ENCODE measurements at places on chromosomes 11 and 22. TPM values are rescaled to one million over a fixed set of nuclear protein-coding genes. Genes with fewer than 3 reads are reported as not detected.

The DKK3 gene
- total RNA-seq: 1.5 TPM

The GRM5 gene
- total RNA-seq: not detected

The FUT4 gene
- total RNA-seq: 6.5 TPM

The OR8G5 gene
- not detected for total RNA-seq

The TBX10 gene
- total RNA-seq: not detected

The TREH gene
- total RNA-seq: not detected

GRCh38 chr11:73996161-73996747, 12.6 kb downstream of the UCP3 start:
- DNase-seq: no peak
- H3K27me3 ChIP-seq: no peaks in the 10 kb centered on the region
- peak overlapping the region; percentile 34 for H3K4me3 ChIP-seq
- no peaks in the 10 kb centered on the region for H3K36me3 ChIP-seq
- H3K4me1 ChIP-seq: peaks cover 56% of the 10 kb centered on the region

DNA sequence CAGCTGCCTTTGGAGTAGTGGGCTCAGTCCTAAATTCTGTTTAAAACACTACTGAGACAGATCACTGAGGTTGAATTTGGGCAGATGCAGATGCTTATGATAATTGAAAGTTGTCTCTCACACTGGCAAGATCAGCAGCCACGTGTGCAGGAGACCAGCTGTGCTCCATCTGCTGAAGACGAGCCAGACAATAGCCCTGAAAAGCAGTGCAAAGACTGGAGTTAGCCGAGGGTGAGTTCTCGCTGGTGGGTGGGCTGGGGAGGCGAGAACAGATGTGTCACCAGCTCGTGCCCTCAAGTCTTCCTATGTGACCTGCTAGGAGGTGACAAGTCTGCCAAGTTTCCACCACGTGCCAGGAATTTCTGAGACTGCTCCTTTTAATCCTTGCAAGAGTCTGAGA, 661.3 kb upstream of the B3GAT1 start:
- H3K27ac ChIP-seq: no peak overlapping the region
- H3K36me3 ChIP-seq: no peaks in the 10 kb centered on the region
- H3K4me3 ChIP-seq: no peak overlapping the region
- H3K4me1 ChIP-seq: no peaks in the 10 kb centered on the region
- no peak for DNase-seq
- no peaks in the 10 kb centered on the region for H3K27me3 ChIP-seq

DNA sequence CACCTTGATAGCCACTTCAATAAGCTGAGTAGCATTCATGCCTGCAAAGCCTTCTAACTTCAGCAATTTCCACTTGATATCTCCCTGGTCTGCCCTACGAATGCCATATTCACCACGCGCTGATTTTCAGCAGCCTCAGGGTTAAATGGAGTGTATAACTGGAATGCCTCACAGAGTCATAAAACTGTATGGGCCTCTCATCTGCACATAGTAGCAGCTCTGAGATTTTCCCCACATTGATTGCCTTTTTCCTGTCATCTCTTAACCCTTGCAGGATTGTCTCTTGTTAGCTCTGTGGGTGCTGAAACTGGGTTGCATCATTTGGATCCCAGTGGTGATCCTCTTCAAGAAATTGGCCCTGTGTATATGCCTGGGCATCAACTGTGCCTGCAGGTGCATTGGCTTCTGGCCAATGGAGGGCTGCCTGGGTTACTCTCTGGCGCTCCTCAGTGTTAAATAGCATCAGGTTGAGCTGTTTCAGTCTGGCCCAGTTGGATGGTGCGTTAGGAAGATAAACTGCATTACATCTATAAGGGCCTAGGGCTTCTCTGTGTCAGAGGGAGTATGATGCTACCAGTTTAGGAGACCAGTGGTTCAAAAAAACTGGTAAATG, 17.4 kb upstream of the GLYATL1 start:
- no peak overlapping the region for H3K4me3 ChIP-seq
- no peak for DNase-seq
- H3K27me3 ChIP-seq: no peaks in the 10 kb centered on the region
- H3K4me1 ChIP-seq: peaks cover 3% of the 10 kb centered on the region
- no peaks in the 10 kb centered on the region for H3K36me3 ChIP-seq
- no peak overlapping the region for H3K27ac ChIP-seq

DNA sequence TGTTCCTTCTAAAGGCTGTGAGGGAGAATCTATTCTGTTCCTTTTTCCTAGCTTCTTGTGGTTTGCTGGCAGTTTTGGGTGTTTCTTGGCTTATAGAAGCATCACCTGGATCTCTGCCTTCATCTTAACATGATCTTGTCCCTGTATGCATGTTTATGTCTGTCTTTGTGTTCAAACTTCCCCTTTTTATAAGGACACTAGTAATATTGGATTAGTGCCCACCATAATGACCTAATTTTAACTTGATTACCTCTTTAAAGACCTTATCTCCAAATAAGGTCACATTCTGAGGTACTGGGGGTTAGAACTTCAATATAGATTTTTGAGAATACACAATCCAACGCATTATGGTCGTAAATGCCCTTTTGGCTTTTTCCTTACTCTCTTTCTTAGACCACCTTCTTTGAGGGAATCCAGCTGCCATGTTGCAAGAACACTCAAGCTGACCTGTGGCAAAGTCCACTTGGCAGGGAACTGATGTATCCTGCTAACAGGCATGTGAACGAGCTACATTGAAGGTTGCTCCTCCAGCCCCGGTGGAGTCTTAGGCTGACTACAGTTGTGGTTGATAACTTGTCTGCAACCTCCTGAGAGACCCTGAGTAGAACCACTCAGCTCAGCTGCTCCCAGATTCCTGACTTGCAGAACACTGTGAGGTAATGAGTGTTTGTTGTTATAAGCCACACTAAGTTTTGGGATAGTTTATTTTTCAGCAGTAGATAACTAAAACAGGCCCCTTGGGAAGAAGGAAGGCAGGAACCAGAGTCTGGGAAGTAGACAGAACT, 127.1 kb upstream of the OR9Q1 start:
- H3K27me3 ChIP-seq: peaks cover 6% of the 10 kb centered on the region
- no peaks in the 10 kb centered on the region for H3K36me3 ChIP-seq
- H3K4me3 ChIP-seq: no peak overlapping the region
- H3K4me1 ChIP-seq: no peaks in the 10 kb centered on the region
- no peak overlapping the region for H3K27ac ChIP-seq
- DNase-seq: no peak

DNA sequence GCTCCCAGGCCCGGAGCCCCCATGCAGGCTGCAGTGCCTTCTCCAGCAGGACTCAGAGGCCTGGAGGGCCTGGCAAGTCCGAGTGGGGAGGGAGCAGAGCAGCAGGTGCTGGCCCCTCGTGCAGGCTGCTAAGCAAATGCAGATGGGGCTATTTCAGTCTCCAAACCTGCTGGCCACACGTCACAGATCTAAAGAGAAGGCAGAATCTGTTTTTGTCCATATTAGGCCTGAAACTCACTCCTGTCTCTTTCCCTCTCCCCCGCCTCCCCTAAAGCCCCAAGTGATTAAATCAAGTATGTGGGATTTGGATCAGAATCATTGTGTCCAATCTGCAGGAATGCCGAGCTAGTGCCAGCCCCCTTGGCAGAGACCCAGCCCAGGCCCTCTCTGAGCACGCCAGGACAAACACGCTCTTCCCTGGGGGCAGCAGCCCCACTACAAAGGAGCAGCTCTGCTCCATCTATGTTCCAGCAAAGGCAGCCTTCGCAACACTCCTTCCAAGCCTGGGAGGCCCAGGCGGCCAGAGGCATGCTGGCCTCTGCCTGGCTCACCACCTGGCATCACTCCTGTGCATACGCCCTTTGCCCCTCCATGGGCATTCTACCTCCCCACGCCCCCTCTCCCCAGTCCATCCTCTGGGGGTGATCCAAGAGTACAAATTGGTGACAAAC, 26.5 kb downstream of the RPL27A start:
- no peaks in the 10 kb centered on the region for H3K4me1 ChIP-seq
- no peak overlapping the region for H3K27ac ChIP-seq
- DNase-seq: no peak
- H3K4me3 ChIP-seq: no peak overlapping the region
- no peaks in the 10 kb centered on the region for H3K36me3 ChIP-seq
- peaks cover 35% of the 10 kb centered on the region for H3K27me3 ChIP-seq

DNA sequence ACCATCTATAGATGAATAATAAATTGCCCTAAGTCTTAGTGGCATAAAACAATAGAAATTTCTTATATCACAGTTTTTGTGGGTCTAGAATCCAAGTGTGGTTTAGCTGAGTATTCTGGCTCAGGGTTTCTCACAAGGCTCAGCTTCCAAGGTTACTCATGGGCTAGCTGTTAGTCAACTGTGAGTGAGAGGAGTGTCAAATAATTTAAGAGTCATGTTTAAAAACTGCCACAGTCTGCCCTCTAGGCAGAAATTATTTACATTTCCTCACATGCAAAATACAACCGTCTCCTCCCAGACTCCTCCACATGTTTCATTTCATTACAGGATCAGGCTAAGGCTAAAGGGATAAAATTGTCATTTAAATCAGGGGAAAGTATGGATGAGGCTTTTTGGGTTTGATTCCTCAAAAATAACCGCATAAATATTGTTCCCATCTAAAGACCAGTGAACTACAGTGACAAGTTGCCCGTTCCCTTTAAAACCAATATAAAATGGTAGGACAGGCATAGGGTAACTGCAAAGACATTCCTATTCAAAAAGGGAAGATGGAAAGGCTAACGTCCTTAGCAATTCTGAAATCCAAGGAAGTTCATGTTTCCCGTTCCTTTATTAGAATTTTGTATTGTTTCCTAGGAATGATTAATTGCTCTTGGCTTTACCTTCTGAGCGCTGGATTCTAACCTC, 324.3 kb downstream of the DYNC2H1 start:
- H3K27ac ChIP-seq: no peak overlapping the region
- no peaks in the 10 kb centered on the region for H3K4me1 ChIP-seq
- no peaks in the 10 kb centered on the region for H3K36me3 ChIP-seq
- no peak overlapping the region for H3K4me3 ChIP-seq
- no peaks in the 10 kb centered on the region for H3K27me3 ChIP-seq
- DNase-seq: no peak

DNA sequence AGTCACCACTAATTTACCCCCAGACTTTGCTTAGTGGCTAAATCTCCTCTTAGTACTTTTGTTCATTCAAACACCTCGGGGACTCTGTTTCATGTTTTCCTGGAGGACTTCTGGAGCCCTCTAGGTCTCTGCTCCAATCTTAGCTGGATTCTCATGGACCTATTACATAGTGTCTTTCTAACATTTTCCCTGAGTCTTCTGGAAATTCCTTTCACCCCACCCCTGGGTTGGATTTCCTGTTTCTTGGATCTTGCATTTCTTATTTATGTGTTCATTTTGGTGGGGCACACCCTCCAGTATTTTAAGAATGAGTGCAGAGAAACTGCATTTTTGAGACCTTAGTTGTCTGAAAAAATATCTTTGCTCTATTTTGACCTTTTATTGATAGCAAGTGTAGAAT, 220.1 kb downstream of the BLID start:
- H3K4me3 ChIP-seq: no peak overlapping the region
- no peak for DNase-seq
- H3K27ac ChIP-seq: no peak overlapping the region
- H3K36me3 ChIP-seq: no peaks in the 10 kb centered on the region

All from T-cell (primary cell).